ENCODE measurements at places on chromosomes 12 and 14.

- peak; percentile 3 for DNase-seq
These were observed 35.7 kb downstream of the B4GALNT3 start for GRCh38 chr12:495466-495865.

DNA sequence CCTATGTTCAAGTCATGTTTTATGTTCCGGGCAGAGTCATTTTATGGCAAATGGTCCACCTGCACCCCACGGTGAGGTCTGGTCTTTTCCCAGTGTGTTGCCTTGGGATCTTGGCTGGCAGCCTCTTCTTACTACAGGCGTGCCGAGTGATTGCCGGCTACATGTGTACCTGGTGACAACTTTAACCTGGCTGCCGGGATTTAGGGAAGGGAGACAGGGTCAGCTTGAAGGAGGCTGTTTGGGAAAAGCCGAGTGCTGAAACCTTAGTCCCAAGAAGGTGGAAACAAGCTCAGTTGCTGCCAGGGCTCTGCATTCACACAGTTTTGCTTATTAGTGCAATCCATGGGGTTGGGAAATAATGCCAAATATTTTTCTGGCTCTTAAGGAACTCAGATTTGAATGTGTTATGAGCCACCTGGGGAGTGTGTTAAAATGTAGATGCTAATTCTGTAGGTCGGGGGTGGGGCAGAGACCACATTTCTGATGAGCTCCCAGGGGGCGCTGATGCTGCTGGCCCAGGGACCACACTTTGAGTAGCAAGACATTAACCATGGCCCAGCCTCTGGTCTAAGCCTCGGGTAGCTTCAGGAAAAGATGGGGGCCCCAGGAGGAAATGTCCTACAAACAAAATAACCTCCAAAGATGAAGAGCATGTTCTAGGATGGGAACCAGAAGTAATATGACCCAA, 179.6 kb downstream of the TBX5 start:
- no peak for DNase-seq

DNA sequence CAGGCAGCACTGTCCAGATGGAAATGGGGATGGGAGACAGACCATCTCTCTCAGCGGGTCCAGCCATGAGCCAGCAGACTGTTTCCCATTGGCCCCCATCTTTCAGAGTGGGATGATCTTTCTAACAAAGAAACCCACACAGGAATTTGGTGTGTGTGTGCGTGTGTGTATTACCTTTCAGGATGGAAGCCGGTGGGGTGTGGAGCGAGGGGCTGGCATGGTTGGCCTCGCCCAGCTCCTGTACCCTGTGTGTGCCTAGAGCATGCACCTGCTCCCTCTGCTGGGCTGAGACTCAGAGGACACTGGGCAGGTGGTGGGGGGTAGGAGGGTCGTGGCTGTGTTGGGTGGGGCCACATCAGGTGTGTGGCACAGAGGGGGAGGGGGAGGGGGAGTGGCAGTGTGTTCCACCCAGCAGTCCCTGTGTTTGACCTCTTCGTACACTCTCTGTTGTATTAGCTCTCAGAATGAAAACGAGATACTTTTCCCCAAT, 33.0 kb upstream of the TSPAN9 start:
- DNase-seq, result no peak

GRCh38 chr14:34098985-34099349, 148.1 kb upstream of the EGLN3 start:
- DNase-seq, result no peak

- DNase-seq, result no peak
These were observed 77.0 kb downstream of the SEC23A start for GRCh38 chr14:39025810-39026627.

DNA sequence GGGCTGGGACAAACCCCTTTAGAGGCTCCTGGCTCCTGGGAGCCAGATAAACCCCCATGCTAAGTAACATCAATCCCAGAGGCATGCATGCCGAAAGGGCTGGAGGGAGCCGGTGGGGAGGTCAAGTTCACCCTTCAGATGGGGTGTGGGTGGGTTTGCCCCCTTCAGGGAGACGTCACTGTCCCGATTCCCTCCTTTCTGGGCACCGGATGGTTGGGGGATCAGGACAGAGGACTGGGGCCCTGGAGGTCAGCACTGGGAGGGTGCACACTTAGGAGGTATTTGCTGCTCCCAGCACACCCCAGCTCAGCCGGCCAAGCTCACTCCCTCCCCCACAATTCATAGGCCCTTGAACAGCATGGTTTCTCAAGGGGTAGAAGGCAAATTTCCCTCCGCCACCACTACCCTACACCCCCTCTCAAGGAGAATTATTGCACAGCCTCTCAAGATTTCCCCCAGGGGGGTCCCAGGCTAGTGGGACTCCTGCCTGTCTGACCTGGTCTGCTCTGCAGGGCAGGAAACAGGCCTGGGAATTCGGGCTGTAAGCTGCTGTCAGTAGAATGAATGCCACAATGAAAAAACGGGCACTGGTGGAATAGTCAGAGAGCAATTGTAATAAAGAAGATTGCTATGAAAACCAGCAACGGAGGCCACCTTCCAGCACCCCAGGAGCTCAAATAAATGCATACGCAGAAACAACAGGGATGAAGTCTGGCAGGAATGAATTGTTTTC, 63.5 kb downstream of the GALNT16 start:
- DNase-seq, result no peak

GRCh38 chr14:74621556-74621955, 9.5 kb upstream of the LTBP2 start:
- DNase-seq, result no peak

- DNase-seq, result no peak
These were observed 33.0 kb downstream of the IQSEC3 start for GRCh38 chr12:99605-100004.

DNA sequence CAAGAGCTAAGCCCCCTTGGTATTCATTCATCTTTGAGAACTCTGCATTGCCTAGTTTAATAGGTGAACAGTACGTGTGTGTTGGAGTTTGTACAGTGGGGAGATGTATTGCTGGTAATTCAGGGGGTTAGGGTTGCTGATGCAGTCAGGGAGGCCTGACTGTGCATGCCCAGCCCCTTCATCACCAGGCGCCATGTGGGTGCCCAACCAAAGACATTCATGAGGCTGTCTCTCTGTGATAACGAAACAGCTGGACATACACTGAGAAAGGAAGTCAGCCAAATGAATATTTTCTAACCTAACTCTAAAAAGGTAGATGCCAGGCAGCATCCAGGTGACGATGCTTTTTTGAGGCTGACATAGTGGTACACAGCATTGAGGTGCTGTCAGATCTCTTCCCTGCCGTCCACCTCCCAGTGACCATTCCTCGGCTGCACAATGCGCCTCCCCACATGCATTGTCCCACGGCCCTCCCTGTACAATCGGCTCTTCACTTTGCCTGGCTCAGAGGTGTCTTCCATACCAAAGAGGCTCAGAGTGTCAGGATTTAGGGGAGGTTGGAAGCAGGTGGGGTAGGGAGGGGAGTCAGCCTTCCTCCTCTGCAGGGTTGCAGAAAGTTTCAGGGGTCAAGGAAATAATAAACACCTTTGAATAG, 19.0 kb downstream of the EML1 start:
- no peak for DNase-seq

All from natural killer cell treated with Interleukin-12 subunit alpha and Interleukin-12 subunit beta and Interleukin-15 and Interleukin-18, amount 100 ng/mL, for 72 hours (primary cell).